Inflammatory macrophage treated with lipopolysaccharide for 4 hours (primary cell): ENCODE measurements at places on chromosomes 1 and 21.

GRCh38 chr1:232954594-232955365, 4.4 kb downstream of the NTPCR start:
- DNase-seq, result no peak

DNA sequence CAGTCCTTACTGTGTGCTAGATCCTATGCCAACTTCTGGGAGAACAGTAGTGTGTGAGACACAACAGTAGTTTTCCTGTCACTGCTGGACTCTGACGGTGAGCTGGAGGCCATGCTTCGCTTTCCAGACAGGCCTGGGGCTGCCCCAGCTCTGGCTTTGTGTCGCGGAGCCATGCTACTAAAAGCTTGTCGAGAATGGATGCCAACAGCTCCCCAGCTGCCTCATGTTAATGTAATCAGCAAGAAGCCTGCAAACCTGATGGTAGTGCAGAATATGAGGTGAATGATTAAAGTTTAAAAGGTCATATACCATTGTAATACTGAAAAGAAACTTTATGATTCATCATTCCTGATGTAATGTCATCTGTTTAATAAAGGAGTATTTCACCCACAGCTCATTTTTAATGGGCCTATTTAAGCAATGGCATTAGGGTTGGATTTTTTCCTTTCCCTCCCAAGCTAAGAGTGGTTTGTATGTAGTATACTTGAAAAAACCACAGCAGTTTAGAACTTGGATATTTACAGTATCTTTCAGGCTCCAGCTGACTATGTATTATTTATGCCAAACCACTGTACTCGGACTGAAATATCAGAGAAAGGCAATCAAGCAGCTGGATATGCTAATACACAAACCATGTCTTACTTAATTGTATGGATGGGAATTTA, 343.0 kb downstream of the NUF2 start:
- no peak for DNase-seq

- DNase-seq, result peak; percentile 17
These were observed 285.3 kb upstream of the C1orf105 start for GRCh38 chr1:172135076-172135672.

- no peak for DNase-seq
These were observed 35.1 kb upstream of the GRIK3 start for GRCh38 chr1:37069406-37069805.

DNA sequence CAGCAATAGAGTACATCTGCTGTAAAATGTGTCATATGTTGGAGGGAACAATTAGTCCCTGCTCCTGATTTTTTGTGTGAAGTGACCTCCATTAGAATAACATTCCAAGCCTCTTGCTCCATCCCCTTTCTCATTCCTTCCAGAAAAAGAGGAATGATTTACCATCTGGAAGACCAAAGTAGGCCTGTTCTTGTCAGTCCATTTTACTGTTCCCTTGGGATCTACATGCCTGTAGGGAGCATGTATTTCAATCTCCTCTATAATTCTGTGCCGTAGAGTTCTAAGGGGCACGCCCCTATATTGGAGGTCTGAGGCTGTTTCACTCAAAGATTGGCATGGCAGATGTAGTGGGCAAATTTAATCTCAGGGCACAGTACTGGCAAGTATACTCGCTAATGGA, 48.8 kb upstream of the MAN1A2 start:
- no peak for DNase-seq

DNA sequence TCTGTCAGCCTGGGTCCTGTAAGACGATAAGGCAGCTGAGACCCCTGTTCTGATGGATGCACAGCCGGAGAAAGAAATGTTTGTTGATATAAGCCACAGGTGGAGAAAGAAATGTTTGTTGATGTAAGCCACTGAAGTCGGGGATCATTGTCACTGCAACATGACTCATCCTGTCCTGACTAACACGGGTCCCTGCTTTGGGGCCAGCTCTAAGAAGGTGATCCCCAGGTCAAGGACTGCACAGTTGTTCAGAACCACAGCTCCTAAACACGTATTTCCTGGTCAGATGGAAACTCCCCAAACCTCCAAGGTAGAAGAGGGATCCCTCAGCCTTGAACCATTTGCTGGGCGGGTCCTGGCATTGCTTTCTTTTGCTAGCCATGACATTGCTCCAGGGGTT, 86.4 kb upstream of the IGSF21 start:
- no peak for DNase-seq

DNA sequence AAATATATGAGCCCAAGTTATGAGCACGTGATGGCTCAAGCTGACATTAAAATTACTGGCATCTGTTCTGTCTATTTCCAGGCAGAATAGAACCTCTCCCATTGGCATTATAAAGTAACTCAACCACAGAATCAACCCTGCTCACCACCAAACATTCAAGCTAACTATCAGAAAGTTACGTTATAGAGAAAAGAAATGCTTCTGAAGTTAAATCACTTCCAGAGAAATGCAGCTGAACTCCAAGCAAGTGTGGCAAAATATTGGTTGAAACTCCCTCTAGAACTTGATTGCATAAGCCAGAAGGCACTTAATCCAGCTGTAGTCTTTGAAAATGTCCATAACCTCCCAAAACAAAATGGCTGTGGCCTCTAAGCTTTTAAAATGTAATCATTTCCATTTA, 36.2 kb upstream of the UBE2U start:
- no peak for DNase-seq

DNA sequence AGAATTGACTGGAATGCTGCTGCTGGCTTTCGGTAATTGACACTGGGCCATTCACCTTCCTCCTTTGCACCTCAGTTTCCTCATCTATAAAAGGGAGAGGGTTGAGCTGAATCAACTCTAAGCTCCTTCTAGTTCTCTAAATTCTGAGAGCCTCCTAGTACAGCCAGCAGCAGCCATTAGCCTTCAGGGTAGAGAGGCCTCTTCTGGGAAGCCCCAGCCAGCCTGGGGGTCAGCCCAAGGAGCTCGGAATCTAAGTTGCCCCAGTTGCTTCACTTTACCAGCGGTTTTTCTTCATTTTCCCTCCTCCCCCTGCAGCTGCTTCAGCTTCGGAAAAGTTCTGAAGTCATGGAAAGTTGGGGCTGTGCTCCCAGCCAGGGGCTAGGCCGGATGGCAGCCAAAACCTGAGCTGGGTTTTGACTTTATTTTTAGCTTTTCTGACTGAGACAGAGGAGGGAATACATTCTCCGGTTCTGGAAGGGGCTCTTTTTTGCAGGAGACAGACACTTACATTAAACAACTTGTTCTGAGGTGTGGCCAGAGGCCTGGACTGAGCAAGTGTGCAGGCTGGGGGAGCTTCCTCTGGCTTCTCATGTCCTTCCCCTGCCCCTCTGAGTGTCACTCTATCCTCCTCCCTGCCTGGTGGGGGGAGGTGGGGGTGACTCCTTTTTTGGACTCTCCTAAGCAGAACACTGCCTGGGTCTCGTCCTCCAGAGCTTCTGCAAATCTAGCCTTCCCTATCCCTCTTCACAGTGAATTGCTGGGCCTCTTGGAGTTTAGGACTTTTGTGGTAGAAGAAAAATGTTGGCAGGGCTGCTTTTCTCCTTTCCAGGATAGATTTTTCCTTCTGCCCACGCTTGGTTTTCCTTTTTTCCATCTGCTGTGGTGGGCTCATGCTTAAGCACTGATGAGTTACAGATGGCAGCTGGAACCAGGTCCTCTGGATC, 14.4 kb downstream of the LMNA start:
- DNase-seq, result no peak

GRCh38 chr1:181504399-181504842, 21.1 kb downstream of the CACNA1E start:
- DNase-seq, result peak; percentile 10

- peak; percentile 78 for DNase-seq
These were observed 1.9 kb upstream of the PIGV start for GRCh38 chr1:26785611-26786436.

- DNase-seq, result no peak
These were observed 55.0 kb downstream of the WNT9A start for GRCh38 chr1:227892489-227893299.

DNA sequence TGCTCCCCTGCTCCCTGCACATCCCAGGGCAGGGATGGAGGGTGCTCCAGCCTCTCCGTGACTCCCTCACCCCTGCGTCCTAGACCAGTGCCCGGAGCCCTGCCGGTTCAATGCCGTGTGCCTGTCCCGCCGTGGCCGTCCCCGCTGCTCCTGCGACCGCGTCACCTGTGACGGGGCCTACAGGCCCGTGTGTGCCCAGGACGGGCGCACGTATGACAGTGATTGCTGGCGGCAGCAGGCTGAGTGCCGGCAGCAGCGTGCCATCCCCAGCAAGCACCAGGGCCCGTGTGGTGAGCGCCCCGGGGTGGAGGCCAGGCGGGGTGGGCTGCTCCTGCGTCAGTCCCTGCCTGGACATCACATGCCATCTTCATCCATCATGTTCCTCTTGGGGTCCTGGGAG, 22.0 kb downstream of the AGRN start:
- DNase-seq, result no peak

- no peak for DNase-seq
These were observed 47.6 kb upstream of the SAMD13 start for GRCh38 chr1:84253891-84254290.

- DNase-seq, result no peak
These were observed 41.9 kb downstream of the TRIM11 start for GRCh38 chr1:228364706-228365213.

GRCh38 chr21:22444990-22445389, 1446.8 kb downstream of the NCAM2 start:
- no peak for DNase-seq

DNA sequence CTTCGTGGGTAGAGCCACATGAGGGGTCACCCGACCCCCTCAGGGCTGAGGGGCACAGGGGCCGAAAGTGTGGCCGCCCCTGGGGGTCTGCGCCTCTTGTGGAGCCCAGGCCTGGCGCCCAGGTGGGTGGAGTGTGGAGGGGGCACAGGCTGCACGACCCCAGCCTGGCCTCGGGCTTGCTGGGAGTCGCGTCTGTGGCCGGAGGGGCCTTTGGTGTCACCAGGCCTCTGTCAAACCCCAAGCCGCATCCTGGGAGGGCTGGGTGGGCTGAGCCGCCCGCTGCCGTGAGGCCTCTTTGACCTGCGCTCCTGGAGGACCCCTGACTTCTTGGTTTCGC, 60.7 kb downstream of the FAAP20 start:
- no peak for DNase-seq

DNA sequence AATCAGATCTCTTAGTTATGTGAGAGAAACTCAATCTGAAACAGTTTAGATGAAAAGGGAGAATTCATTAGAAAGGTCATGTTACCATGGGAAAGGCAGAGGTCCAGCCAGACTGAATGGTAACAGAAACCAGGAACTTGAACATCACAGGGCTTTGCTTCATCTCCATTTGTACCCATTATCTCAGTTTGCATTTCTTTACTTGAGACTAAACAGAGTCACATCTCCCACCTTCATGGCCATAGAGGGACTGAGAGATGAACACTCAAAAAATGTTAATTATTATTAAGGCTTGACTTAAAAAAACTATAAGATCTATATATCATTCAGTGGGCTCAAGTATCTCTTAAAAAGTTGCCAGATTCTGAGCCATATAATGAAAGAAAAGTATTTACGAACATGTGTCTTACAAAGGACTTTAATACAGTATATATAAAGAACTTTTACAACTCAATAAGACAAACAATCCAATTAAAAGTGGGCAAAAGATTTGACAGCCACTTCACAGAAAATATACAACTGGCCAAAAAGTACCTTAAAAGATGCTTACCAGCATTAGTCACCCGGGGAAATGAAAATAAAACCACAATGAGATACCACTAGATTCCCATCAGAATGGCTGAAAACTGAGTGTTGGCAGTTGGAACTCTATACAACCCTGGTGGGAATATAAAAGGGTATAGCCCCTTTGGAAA, 13.2 kb downstream of the KYAT3 start:
- DNase-seq, result peak; percentile 33

DNA sequence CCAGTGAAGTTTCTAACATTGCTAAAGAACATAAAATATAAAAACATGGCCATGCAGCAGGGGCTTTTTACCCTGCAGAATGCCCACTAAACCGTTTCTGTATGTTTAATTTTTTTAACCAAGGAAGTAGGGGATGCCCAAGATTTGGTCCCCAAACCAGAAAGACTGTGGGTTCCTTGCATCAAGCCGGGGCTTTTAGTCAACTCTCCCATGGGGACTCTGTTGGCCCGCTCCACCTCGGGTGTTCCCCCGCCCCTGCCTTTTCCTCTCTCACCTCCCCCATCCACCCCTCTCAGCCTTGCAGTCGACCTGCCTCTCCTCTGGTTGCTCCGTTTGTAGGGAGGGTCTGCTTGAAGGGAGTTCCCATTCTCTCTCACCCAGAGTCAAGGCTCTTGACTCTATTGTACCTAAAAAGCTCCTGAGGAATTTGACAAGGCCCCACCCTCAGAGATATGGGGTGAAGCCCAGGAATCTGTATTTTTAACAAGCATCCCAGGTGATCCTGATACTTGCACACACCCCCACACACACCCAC, 117.5 kb downstream of the TOMM20 start:
- peak; percentile 28 for DNase-seq

GRCh38 chr1:167310732-167311131, 90.0 kb downstream of the POU2F1 start:
- DNase-seq, result no peak

DNA sequence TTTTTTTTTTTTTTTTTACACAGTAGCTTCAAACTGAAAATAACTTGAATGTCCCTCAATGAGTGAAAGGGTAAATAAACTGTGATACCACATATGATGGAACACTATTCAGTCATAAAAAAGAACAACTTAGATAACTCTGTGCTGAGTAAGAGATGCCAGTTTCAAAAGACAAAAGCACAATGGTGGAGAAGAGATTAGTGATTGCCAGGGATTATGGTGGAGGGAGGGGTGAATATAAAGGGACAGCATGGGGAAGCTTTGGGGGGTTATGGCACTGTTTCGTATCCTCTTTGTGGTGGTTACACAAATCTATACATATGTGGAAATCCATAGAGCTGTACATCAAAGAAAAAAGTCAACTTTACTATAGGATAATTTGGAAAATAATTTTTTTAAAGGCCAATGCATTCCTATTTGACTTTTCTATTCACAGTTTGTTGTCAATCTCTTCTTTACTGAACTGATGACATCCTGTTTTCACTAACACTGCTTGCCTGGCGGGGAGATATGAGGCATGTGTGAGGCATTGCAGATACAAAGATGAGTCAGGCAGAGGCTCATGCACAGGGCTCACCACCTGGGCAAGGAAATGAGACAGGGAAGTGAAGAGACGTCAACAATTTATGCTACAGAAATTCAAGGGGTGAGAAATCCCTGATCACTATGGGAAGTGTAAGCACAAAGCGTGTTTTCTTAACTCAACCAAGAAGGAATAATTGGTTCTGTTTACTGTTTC, 302.7 kb downstream of the DUSP10 start:
- peak; percentile 83 for DNase-seq

DNA sequence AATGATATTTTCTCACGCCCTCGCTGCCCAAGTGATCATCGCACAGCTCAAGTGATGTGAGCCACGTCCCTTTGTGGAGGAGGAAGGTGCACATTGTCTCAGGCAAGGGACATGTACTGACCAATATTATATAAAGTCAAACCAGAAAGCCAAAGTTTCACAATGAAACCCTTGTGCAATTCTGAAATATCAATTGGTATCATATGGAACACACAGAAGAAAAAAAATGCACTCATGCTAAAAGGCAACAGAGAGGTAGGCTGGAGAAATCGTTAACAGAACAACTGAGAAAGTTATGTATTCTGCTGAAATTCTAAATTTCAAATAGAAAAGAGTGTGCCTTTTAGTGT, 1.9 kb downstream of the JAM2 start:
- DNase-seq, result no peak

- no peak for DNase-seq
These were observed 593.3 kb upstream of the NCAM2 start for GRCh38 chr21:20404915-20405314.

- DNase-seq, result peak; percentile 60
These were observed 12.6 kb downstream of the METTL13 start for GRCh38 chr1:171794085-171794484.

- DNase-seq, result no peak
These were observed 203.3 kb downstream of the LMX1A start for GRCh38 chr1:165153182-165153581.

GRCh38 chr21:36113647-36114428, 21.0 kb upstream of the CBR3 start:
- DNase-seq, result peak; percentile 44
